ENCODE measurements at places on chromosomes 1 and 21.

DNA sequence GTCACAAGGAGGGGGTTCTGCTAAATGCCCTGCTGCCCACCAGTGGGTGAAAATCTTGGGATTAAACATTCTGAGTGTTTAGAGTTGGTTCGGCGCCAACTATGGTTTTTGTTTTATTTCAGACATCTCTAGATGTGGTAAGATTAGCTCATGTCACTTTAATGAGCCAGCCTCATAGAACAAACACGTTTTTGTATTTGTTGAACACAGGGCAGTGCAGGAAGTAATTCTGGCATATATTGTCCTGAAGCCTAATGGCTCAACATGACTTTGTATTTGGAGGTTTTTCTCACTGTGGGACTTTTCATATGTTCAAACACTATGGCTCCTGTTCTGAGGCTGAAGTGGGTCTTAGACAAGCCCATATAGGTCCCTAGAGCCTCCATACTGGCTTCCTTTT is 107.8 kb downstream of the NGF start:
- DNase-seq: no peak

DNA sequence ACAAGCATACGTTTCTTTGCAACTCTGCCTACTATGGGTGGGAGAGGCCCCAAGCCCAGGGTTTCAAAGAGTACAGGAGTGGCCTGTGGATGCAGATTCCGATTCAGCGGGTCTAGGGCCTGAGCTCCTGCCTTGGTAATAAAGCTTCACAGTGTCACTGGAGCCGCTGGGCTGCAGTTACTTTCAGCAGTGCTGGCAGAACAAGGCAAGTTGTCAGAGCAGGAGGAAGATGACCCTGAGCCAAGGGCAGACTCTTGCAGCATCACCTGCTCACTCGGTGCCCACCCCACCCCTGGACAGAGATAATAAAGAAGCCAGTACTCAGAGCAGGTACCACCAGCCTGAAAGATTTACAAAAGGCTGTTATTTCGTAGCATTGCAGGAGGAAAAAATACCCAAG is 8.0 kb upstream of the RAP1GAP start:
- DNase-seq: no peak

DNA sequence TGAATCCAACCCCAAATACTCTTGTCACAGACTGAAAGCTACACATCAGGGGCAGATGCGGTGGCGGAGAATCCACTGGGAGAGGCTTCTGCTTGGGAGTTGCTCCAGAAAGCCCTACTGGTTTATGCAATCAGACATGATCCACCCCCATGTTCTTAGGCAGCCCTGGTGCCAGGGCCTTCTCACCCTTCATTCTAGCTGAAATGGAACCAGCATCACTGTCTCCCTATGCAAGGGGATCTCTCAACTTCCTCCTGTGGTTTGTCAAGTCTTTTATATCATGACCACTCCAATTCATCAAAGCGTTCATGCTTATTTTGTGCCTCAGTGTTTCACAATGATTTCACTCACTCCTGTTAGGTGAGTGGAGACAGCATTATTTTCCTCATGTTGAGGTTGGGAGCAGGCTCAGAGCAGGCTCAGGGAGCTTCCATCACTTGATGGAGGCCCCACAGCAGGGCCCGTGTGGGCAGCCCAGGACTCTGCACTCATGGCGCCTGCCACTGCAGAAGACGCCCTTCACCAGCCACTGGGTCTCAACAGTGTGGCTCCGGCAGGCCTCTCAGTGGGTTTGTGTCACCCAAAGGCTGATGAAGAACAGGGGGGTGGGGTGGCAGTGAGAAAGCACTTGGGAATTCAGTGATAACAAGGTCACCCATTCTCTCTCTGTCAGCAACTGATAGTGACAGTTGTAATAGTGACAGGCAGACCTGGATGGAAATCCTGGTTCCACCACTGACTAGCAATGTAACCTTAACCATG is 67.1 kb downstream of the CD58 start:
- no peak for DNase-seq

- no peak for DNase-seq
Observed at GRCh38 chr1:110633646-110634030, 27.5 kb upstream of the KCNA2 start.

GRCh38 chr1:42998386-42998785 is 39.7 kb upstream of the SLC2A1 start:
- DNase-seq: no peak

DNA sequence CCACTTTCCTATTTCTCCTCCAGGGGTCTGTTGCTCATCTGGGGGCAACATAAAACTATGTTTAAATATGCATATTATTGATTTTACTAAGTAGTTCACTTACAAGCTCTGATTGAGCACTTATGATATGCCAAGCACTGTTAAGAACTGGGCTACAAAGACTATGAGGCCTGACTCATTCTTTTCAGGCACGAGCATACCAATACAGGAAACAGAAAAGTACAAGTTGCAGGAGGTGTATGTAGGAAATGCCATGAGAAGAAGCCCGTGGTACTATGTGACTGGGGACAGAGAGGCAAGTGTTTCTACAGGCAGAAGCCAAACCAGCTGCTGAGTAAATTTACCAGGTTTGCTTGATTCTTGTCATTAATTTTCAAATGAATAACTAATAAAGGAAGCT is 120.4 kb upstream of the PTGFR start:
- peak; percentile 44 for DNase-seq

DNA sequence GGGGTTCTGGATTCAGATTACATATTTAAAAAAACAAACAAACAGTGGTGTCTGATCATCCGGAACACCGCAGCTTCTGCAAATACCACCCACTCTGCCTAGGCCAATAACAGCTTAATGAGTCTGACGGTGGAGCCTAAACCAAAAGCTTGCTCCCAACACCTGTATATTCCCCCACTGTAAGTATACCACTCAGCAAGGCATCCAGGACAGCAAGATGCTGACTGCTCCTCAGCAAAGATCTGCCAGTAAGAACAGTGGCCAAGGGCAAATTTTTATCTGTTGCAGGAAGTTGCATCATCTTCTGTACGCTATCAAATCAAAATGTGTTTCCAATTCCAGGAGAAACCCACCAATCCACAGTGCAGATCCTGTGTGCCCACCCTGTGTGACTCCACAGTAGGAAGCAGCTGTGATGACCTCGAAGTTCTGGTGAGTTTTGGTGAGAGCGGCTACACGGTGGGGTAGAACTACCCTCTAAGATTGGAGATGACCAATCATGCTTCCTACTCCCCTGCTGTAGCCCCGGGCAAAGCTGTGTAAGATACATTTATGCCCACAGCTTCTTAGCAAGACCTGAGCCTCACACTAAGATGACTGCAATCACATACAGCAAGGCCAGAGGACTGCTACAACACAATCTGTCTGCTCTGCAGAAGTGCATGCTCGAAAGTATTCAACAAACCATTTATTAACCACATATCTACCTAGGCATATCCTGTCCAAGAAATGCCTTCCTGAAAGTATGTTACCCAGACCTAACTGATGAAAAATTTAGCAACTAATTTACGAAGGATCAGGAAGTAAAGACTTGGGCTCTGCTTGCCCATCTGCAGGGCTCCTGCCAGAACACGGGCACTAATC is 30.5 kb downstream of the SIPA1L2 start:
- DNase-seq: no peak

GRCh38 chr1:204841798-204842197 is 28.9 kb upstream of the NFASC start:
- DNase-seq: no peak

DNA sequence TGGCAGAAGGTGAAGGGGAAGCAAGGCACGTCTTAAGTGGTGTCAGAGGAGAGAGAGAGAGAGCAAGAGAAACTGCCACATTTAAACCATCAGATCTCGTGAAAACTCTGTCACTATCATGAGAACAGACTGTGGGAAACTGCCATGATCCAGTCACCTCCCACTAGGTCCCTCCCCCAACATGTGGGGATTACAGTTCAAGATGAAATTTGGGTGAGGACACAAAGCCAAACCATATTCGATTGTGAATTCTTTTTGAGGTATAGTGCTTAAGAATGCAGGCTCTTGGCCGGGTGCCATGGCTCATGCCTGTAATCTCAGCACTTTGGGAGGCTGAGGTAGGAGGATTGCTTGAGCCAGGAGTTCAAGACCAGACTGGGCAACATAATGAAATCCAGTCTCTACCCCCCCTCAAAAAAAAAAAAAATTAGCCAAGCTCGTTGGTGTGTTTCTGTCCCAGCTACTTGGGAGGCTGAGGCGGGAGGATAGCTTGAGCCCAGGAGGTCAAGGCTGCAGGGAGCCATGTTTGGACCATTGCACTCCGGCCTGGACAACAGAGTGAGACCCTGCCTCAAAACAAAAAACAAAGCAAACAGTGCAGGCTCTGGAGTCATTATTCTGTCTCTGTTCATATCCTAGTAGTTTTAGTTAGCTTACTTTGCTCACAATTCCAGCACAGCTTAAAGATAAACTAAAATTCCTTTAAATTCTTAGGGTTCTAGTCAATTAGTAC is 6.0 kb downstream of the ZCCHC17 start:
- no peak for DNase-seq

DNA sequence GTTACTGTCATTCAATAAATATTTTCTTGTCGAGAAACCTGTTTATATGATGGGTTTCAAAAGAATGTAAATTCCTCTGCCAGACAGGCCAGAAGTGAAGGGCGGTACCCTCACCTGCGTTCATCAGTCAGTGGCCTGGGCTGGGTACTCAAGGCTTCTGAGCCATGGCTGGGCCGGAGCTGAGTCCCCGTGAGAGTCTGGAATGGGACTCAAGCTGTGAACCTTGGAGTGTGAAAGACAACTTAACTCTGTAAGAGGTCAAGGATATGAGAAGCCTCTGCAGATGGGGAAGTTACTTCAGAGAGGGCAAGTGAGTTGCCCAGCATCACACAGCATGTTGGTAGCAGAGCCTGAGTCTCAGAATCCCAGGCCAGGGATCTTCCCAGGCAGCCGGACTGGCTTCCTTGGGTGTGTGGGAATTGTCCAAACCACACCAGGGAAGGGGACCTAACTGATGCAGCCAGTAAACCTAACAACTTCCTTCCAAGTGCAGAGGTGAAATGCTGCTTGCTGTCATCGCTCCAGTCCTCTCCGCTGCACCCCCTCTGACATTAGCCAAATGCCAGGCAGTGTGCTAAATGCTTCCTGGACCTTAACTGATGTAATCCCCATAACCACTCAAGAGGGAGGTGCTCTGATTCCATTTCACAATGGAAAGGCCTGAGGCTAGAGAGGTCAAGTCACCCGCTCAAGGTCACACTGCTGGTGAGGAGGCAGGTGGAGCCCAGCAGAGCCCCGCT is 4.8 kb downstream of the DISP3 start:
- DNase-seq: no peak

- DNase-seq: no peak
Observed at GRCh38 chr1:46820560-46821060, 21.8 kb downstream of the CYP4B1 start.

- no peak for DNase-seq
Observed at GRCh38 chr1:206797534-206798383, 25.5 kb upstream of the IL10 start.

DNA sequence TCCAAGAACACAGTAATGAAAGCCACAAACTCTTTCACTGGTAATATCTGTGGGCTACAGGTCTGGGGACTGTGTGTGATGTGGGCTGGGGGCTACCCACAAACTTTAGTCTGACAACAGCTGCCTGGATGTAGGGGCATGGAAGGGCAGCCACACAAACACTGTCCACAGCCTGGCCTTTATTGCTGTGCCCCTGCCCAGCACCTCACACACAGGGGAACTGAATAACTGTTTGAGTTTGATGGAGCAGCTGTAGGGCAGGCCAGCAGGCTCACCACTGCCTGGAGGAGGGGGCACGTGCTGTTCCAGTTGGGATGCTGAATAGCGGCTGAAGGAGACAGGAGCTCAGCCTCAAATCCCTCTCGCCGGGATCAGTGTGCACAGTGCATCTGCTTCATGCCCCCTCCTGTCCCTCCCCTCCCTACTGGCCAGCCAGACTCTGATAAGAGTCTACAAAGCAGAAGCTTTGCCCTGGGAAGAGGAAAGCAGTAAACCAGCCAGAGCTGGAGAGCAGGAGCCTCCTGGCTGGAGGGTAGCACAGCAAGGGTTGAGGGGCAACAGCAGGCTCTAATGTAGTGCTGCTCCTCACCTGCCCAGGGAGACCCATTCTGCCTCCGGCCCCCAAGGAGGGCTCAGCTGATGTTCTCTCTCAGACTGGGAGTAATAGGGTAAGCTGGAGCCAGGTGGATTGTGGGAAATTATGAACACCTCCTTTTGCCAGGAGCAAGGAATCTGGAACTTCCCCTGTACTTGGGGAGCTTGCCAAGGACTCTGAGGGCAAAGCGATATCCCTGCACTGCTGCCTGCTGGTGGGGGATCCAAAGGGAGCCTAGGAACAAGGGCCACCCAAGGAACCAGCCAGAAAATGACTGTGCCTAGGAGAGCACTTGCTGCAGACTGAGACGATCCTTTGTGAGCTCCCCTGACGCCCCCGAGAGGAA is 70.2 kb upstream of the GOLT1A start:
- DNase-seq: peak; percentile 70
